Stimulated activated CD8-positive, alpha-beta memory T cell treated with anti-CD3 and anti-CD28 coated beads, Interleukin-7, amount 100 ng/mL, for 4 hours (primary cell): ENCODE measurements at places on chromosomes 4 and X.

DNA sequence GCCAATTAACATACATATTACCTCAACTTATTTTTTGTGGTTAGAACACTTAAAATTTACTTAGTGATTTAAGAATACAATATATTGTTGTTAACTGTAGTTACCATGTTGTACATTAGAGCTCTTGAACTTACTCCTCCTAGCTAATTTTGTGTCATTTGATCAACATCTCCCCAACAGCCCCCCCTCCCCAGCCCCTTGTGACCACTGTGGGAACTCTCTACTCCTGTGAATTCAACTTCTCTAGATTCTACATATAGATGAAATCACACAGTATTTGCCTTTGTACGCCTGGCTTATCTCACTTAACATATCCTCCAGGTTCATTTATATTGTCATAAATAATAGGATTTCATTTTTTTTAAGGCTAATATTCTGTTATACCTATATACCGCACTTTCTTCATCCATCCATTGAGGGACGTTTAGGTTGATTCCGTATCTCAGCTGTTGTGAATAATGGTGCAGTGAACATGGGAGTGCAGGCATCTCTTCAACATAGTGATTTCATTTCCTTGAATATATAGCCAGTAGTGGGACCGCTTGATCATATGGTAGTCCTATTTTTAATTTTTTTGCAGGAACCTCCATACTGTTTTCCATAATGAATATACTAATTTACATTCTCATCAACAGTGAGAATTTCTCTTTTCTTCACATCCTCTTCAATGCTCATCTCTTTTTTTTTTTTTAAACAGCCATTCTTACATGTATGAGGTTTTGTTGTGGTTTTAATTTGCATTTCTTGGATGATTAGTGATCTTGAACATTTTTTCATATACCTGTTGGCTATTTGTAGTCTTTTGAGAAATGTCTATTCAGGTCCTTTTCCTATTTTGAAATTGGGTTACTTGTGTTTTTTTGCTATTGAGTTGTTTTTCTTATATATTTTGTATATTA, 66.8 kb downstream of the RAPGEF2 start:
- DNase-seq = no peak

- DNase-seq = no peak
Observed at GRCh38 chr4:80610845-80611677, 275.5 kb downstream of the CFAP299 start.

GRCh38 chr4:145501051-145501660, 19.5 kb downstream of the SMAD1 start:
- DNase-seq = no peak

DNA sequence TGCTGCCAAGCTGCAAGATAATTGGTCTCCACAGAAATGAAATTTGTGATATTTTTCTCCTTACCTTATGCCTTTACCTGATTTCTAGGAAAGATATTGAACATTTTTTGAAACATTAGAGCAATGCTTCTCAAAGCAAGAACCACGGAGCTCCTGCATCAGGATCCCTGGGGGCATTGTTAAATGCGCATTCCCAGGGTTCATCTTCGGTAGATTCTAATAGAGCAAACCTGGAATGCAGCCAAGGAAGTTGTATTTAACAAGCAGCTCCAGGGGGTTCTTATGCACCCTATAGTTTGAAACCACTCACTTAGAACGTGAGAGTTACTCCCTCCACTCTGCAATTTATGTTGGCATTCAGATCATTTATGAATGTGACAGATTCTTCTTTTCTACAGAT, 126.2 kb downstream of the SLC39A8 start:
- DNase-seq = no peak

- no peak for DNase-seq
Observed at GRCh38 chr4:55445921-55446577, 50.3 kb downstream of the TMEM165 start.

DNA sequence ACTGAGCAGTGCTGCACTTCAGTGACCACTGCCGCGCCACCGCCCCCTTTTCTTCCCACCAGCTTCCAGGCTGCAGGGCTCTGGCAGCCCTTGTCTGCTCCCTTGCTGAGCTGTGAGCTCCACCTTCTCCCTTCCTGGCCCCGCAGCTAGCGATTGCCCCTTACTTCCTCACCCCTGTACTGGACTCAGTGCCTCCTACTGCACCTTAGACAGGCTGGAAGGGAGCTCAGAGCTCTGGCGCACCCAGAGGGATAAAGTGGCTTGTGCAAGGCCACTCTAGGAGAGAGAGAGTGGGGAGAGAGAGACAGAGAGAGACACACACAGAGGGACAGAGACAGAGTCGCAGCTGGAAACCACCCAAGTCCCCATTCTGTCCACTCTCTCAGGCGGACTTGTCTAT, 6.0 kb downstream of the RASL11B start:
- no peak for DNase-seq

- DNase-seq = no peak
Observed at GRCh38 chr4:140213116-140213515, 59.1 kb upstream of the MAML3 start.

DNA sequence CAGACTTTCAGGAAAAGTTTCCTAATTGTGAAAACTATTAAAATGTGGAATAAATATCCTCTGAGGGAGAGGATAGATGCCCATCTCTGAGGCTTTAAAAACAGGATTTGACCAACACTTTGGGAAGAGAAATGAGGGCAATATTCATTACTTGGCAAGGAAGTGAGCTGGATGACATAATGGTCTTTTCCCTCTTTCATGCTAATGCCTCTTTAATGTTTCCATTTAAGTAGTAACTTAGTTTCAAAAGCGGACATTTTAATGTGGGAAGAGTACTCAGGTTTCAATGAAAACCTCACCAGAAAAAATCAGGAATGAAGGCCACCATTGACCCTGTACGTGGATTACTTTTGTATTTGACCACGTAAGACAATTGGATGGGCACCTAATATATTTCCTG, 503.3 kb downstream of the ANKRD50 start:
- DNase-seq = no peak

GRCh38 chr4:29295280-29295679, 1424.9 kb upstream of the PCDH7 start:
- DNase-seq = no peak

- DNase-seq = no peak
Observed at GRCh38 chr4:102684610-102685052, 76.1 kb downstream of the MANBA start.

- DNase-seq = no peak
Observed at GRCh38 chr4:75820676-75821075, 81.6 kb downstream of the PPEF2 start.

DNA sequence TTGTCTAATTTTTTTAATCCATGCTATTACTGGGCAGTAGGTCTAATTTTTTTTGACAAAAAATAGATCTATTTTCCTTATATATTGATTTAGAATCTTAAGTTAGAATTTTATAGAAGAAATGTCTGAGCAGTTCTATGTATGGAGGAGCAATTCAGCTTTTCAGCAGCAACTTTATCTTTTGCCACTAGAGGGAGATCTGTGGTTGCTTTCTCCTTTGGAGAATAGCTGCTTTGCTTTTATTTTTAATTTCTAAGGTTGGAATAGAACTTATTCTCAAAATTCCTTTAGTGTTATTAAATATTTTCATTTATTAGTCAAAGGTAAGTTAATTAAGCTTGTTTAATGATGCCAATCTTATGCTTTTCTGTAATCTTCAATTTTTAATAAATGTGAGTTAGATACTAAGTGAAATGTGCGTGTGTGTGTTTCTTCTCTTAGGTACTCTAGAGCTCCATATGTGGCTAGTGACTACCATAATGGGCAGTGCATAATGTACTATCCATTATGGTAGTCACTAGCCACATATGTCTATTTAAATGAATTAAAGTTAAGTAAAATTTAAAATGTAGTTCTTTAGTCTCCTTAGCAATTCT, 29.3 kb downstream of the FAM199X start:
- no peak for DNase-seq

- DNase-seq = no peak
Observed at GRCh38 chrX:809081-809480, 178.5 kb downstream of the SHOX start.

DNA sequence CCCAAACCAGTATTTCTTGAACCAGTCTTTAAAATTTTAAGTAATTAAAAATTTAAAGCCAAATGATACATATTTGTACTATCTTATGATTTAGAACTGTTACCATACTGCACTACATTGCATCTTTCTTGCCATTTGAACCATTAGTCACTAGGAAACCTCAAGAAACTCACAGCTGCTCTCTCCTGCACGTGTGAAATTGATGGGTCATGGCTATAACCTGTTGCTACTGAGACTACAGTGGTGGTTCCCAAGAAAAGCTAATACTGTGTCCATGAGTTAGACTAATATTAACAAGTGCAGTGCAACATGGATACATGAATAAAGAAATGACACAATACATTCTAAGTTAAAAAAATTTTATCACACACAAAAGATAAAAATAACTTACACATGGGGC, 88.4 kb downstream of the PDE5A start:
- DNase-seq = no peak

GRCh38 chr4:137359691-137360315, 172.5 kb downstream of the PCDH18 start:
- no peak for DNase-seq

DNA sequence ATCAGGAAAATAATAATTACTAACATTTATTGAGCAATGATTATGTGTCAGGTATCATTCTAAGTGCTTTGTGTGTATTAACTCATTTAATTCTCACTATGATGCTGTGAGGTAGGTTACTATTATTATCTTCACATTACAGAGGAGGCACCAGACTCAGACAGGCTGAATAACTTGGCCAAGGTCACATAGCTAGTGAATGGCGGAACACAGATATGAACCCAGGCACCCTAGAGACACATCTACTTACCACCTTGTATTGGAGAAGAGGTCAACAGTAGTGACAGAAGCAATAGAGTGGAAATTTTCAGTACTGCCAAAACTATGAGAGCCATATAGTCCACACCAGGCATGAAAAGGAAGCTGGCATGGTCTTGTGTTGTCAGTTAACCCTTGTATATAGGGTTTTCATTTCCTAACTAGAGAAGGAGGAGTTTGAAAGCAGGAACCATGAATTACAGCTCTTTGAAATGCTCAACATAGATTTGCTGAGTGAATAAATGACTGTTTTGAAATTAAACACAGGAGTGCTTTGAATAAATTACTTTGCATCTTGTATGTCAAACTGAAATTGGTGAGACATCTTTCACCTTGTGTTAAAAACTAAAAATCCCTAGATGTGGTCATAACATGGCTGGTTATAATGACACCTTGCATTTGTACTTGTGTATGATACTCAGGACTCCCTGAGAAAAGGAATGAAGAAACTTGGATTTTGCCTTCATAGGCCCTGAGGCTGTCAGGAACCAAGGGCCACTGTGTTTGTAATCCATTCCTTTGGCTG, 71.8 kb downstream of the RTL9 start:
- no peak for DNase-seq

GRCh38 chr4:44871133-44871532, 144.8 kb upstream of the GNPDA2 start:
- no peak for DNase-seq

DNA sequence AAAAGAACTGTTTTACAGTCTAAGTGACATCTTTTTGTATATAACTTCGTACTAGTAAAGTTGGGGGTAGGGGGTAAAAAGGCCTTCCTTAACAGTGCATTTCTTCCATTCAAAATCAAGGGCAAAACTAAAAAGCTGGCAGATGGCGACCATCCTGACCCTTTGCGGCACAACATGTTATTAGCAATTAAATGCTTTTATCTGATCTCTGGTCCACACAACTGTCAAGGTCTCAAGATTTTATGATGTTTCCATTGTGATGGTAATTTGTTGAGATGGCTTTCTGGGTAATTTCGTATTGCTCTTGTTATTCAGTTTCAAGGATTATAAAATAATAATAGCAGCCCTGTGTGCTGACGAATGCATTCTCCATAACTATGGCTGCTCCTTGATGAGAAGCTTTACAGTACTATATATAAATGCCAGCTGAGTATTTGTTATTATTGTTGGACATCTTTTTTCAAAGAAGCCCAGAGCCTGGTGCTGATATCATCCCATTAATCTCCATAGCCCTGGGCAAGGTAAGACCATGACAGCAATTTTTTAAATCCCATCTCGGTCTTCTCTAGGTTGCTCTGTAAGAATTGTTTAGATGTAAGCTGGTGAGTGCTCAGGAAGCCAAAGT, 89.5 kb downstream of the CBR4 start:
- no peak for DNase-seq

- DNase-seq = no peak
Observed at GRCh38 chr4:149723065-149723464, 92.6 kb downstream of the IQCM start.

GRCh38 chr4:92303621-92304027, at the start of gene GRID2:
Gene GRID2 (plus strand): TSS chr4:92303966.
- DNase-seq = no peak

GRCh38 chr4:98939438-98939837, 10.5 kb upstream of the EIF4E start:
- DNase-seq = no peak
